ENCODE measurements at places on chromosomes 13 and 19.
A peak's percentile ranks its signal among the peaks of the same experiment; 100 is the strongest.

DNA sequence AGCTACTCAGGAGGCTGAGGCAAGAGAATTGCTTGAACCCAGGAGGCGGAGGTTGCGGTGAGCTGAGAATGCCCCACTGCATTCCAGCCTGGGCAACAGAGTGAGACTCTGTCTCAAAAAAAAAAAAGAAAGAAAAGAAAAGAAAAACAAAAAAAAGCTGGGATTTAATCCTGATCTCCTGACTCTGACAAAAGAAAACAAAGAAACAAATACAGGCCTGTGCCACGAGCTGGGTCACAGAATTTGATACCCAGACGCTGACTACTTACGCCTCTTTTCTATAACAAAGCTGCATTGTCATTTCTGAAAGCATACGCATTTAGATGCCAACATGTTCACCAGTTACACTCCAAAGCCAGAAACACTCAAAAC is 18.2 kb upstream of the GTF2F2 start:
- no peak for DNase-seq

- no peak for DNase-seq
These were observed 10.5 kb downstream of the XRCC1 start for GRCh38 chr19:43564800-43565199.

GRCh38 chr13:20977394-20977793 is 74.8 kb upstream of the XPO4 start:
- DNase-seq = no peak

DNA sequence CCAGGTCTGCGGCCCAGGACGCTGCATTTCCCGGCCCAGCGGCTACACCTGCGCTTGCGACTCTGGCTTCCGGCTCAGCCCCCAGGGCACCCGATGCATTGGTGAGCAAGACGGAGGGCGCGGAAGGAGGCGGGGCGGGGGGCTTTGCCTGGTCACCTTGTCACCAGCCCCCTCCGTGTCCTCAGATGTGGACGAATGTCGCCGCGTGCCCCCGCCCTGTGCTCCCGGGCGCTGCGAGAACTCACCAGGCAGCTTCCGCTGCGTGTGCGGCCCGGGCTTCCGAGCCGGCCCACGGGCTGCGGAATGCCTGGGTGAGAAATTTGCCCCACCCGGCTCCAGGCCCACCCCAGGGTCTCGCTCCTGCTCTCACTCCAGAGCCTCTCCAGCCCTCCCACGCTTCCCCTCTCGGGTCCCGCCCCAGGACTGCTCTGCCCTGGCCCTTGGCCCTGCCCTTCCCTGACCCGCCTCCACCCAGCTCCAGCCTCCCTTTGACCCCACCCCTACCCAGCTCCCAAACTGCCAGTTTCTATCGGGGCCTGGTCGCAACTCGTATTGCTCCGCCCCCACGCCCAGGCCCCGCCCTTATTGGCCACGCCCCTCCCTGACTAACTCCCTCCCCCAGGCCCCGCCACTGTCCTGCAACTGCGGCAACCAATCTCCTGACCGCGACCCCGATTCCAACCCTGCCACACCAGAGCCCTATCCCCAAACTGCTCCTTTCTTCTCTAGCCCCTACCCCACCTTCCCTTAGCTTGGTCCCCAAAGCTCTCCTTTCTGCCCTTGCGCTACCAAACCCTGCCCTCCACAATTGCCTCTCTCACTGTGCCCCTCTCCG is 8.6 kb downstream of the LTBP4 start:
- peak; percentile 91 for DNase-seq

DNA sequence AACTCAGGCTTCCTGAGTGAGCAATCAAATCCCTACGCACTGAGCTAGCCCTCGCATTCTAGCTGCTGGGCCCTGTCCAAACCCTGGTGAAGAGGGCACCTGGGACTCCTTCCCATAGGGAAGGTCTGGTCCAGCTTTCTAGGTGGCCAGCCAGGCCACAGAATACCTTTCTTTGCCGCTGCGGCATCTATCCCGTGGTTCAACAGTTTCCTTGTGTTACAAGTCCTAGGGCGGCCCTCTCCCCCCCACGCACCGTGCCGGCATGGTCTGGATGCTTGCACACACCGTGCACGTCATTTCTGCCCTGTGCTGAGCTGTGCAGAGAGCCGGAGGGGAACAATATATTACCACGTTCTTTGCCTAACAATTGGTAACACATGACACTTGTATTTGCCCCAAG is 164.6 kb upstream of the TSHZ3 start:
- no peak for DNase-seq

DNA sequence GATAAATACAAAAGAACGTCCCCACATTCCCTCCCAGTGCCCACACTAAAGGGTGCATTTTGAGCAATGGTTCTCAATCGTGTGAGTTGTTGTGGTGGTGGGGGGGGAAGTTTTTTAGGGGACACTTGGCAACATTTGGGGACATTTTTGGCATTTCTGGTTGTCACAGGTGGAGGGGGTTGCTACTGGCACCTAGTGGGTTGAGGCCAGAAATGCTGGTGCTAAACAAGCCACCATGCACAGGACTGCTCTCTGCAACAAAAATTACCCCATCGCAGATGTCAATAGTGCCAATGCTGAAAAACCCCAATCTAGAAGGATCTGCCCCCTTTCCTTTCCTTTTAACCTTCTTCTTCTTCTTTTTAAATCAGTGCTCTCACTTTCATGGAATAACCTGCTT is 453.3 kb downstream of the TSHZ3 start:
- DNase-seq = no peak

GRCh38 chr19:55493052-55493644 is 4.9 kb downstream of the SSC5D start:
- no peak for DNase-seq

DNA sequence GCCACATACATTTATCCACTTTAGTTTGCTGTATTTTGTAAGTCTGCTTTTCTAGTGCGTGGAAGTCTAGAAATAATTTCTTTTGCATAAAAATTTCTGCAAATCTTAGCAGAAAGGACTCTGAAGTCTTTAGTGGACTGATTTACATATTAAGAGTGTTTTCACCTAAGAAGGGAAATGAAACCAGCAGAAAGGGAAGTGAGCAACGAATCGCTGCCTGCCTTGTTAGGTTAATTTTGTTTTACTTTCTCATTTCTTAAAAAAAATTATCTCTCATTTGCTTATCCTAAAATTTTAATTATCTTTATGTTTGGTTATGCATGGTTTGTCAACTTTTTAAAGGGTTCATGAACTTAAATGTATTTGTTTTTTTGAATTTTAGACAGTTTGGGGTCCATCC is 767 bp upstream of the GPR18 start:
- DNase-seq = no peak
